K562 (cell line): ENCODE measurements at places on chromosomes 3 and 15. TPM values are rescaled to one million over a fixed set of nuclear protein-coding genes. Genes with fewer than 3 reads are reported as not detected.
A peak's percentile ranks its signal among the peaks of the same experiment; 100 is the strongest.

DNA sequence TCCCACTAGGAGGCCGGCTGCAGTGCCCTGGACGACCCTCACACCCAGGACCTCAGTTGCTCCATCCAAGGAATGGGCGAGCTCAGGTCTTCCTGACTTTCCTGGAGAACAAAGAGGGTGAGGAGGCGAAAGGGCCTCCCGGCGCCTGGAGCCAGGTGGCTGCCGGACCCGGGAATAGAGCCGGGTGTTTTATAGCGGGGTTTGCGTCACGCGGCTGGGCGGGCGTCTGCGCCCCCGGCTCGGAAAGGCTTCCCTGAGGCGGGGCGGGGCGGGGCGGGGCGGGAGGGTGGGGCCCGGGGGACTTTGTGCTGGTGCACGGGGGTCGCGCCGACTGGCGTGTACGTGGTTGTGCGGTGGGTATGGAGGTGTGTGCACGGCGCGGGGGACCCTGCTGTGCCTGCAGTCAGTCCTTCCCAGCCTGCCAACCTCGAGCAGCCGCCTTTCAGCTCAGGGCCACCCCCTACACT lies 4.6 kb upstream of the PRKCD start:
- no peak for DNase-seq

DNA sequence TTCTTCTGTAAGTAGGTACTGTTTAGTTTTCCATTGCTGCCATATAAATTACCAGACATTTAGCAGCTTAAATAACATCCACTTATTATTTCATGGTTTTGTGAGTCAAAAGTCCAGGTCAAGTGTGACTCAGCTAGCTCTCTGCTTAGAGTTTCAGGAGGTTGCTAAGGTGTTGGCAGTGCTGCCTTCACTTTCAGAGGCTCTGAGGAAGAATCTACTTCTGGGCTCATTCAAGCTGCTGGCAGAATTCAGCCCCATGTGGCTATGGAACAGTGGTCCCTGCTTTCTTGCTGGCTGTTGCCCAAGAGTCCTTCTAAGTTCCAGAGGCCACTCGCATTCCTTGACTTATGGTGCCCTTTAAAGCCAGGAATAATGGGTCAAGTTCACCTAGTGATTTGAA lies 4.5 kb downstream of the CFAP44 start:
- DNase-seq = no peak

- DNase-seq = no peak
Measured at GRCh38 chr3:125645616-125646015, 50.3 kb upstream of the OSBPL11 start.

DNA sequence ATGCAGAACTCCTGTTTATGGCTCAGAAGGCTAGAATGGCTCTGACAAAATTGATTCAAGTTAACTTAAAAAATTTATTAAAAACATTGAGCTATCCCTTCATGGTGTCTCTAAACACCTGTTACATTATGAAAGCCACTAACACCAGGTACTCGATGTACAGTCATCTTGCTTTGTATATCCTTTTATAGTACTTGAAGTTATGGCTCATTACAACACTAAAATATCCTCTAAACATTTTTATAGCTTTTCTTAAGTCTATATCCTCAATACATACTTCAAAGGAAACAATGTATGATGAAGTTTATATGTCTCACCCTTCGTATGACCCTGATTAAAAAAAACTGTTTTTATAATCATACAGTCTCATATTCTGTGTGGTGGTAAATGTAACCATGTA lies 38.2 kb downstream of the SLITRK3 start:
- no peak for DNase-seq

- DNase-seq = no peak
Measured at GRCh38 chr3:172106037-172106954, 66.9 kb downstream of the FNDC3B start.

TMEM158 gene
- polyA plus RNA-seq = 18.9 and 24.6 TPM in 2 replicates

DNA sequence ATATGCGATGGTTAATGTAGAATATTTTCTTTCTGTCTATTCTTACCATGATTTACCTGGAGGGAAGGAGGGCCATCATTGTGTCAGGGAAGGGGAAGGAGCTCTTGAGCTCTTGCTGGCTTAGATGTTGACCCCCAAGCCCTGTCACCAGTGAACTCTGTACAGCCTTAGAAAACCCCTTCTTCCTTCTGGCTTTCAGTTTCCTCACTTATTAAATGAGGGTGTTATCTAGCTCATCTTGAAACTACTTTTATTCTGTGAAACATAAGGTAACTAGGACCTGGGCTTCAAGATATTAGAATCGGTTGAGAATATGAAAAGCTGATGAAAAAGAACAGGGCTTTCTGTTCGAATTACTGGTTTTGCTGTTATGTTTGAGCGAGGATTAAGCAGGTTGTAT lies 25.1 kb upstream of the UTS2B start:
- DNase-seq = no peak

- no peak for DNase-seq
Measured at GRCh38 chr15:81427176-81427575, 53.2 kb upstream of the TMC3 start.

DNA sequence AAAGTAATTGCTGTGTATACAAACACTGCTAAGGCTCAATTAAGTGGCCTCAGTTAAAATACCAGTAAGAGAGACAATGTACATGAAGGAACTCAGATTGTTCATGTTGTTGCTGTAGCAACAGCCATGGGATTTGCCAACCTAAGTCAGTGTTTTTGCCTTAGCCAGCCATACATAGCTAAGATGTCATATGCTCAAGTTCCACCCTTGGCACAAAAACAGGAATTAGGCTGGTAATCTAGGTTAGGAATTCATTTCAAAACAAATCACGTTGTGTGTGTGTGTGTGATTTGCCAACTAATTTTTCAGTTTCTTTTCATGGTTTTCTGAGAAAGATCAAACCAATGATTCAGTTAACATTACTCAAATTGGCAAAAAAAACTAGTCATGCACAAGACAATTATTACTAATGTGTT lies 143.7 kb upstream of the KCNMB2 start:
- no peak for DNase-seq

GRCh38 chr3:170644711-170645110 lies 58.8 kb upstream of the SLC7A14 start:
- no peak for DNase-seq

DNA sequence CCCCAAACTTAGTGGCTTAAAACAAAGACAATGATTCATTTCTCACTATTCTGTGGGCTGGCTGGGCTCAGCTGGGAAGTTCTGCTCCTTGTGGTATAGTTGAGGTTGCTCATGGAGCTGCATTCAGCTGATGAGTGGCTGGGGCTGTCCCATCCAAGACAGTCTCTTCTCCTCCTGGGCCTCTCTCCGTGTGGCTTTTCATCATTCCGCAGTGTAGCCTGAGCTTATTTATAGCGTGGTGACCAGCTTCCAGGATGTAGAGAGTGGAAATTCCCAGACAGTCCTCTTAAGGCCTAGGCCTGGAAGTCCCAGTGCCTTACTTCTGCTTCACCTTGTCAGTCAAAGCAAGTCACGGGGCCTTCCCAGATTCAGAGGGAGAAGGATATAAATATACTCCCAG lies 136.7 kb upstream of the DAZL start:
- no peak for DNase-seq

SEMA3B gene
- polyA plus RNA-seq = 1.7 and 2.3 TPM in 2 replicates

- DNase-seq = no peak
Measured at GRCh38 chr3:37609181-37610110, 252.2 kb upstream of the CTDSPL start.

NR2E3 gene
- not detected in 2 replicates for polyA plus RNA-seq

DNA sequence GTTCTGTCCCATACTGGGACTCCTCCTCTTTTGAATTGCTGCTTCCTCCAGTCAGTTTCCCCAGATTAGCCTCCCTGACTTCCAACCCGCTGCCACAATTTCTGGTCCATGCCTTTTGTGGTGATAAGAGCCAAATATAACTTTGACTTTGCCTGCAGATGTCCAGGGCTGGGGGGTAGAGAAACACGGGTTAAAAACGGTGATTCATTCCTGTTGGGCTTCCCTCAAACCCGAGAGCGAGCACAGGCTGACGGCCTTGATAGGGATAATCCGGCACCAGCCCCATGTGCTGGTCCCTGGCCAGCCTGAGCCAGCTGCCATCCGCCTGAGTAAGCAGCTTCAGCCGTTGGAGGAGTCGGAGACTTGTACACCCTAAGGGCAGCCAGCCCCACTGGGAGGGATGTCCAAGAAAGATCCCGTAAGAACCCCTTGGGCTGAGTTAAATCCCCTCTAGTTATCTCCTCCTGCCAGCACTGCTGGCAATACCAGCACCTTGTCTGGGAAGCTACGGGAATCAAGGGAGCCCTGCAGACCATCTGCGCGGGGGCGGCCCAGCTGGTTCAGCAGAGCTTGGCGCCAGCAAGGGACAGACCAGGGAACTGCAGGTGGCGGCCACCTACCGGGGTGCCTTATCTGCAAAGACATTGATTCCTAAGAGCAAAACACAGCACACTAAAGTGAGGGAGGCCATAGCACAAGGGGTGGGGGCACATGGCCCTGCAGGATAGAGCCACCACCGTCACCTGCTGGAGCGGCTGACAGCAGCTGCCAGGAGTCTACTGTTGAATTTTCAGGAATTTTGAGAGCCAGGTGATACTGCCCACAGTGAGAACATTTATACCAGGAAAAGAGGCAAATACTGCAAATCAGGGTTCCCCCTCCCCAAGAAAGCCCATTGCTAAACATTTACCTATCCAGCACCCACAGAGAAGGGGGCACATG lies 18.1 kb downstream of the CSPG4 start:
- DNase-seq = peak; percentile 89

GRCh38 chr3:141959589-141960554 lies 83.4 kb downstream of the ATP1B3 start:
- no peak for DNase-seq

GRCh38 chr3:168289471-168290008 lies 193.8 kb upstream of the GOLIM4 start:
- DNase-seq = no peak

SYNPR gene
- not detected in 2 replicates for polyA plus RNA-seq

CPEB1 gene
- 8.9 and 9.8 TPM in 2 replicates for polyA plus RNA-seq

KCNMB2 gene
- not detected in 2 replicates for polyA plus RNA-seq

ATP10A gene
- not detected in 2 replicates for polyA plus RNA-seq

- DNase-seq = peak; percentile 86
Measured at GRCh38 chr15:90184786-90185704, 16.1 kb upstream of the SEMA4B start.

DNA sequence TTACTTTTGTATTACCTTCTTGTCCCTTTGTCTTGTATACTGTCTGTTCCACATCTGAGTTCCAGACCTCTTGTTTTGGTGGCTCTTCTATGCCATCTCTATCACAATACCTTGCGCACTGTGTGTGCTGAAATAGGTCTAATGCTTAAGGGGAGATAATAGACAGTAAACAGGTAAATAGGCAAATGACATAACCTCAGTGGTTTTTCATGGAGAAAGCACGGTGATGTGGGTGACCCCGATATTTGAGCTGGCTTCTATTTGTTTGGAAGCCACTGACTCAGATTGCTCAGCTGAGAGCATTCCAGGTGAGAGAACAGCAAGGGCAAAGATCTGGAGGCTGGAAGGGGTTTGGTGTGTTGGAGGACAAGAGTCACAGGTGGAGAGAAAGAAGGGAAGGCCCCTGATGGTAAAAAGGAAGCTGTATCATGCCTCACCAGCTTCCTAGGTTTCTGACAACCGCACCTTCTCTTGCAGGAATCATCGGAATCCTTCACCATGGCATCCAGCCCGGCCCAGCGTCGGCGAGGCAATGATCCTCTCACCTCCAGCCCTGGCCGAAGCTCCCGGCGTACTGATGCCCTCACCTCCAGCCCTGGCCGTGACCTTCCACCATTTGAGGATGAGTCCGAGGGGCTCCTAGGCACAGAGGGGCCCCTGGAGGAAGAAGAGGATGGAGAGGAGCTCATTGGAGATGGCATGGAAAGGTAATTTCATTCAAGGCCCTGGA lies 795 bp downstream of the MCM2 start:
- DNase-seq = no peak

DNA sequence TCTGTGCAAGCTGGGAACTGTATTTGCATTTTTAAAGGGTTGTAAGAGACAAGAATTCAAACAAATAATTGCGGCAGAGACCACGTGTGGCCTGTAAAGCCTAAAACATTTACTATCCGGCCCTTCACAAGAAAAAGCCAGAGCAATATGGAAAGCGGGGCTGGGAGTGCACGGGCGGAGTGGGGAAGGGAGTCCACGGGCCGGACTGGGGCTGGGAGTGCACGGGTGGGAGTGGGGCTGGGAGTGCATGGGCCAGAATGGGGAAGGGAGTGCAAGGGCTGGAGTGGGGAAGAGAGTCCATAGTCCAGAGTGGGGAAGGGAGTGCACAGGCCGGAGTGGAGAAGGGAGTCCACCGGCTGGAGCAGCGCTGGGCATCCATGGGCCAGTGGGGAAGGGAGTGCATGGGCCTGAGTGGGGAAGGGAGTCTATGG lies 41.2 kb downstream of the KLF15 start:
- DNase-seq = no peak

GRCh38 chr3:167913219-167913835 lies 177.8 kb downstream of the SERPINI1 start:
- no peak for DNase-seq

BCL2A1 gene
- 0.11 and 0.66 TPM in 2 replicates for polyA plus RNA-seq

GRCh38 chr3:140292684-140293083 lies 357.7 kb downstream of the CLSTN2 start:
- DNase-seq = no peak

- DNase-seq = no peak
Measured at GRCh38 chr3:63192248-63192647, 85.9 kb upstream of the SYNPR start.

ALDH1A2 gene
- polyA plus RNA-seq = 347 and 404 TPM in 2 replicates

DNA sequence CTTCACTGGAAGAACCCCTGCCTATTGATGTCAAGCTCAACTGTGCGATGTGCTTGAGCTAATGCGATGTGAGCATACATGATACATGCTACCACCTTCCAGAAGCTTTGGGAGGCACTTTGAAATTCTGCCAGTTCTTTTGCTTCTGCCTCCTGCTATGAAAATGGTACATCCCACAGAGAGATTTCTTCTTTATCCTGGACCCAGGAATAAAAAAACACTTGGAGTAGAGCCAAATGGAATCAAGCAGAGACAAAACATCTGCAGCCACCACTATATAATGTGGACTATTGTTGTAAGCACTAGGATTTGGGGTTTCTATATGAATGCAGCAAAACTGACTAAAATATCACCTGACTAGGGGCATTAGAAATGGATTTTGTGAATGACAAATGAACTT lies 119.9 kb upstream of the GAP43 start:
- DNase-seq = no peak

KBTBD13 gene
- polyA plus RNA-seq = 0.12 and 0.22 TPM in 2 replicates

DNA sequence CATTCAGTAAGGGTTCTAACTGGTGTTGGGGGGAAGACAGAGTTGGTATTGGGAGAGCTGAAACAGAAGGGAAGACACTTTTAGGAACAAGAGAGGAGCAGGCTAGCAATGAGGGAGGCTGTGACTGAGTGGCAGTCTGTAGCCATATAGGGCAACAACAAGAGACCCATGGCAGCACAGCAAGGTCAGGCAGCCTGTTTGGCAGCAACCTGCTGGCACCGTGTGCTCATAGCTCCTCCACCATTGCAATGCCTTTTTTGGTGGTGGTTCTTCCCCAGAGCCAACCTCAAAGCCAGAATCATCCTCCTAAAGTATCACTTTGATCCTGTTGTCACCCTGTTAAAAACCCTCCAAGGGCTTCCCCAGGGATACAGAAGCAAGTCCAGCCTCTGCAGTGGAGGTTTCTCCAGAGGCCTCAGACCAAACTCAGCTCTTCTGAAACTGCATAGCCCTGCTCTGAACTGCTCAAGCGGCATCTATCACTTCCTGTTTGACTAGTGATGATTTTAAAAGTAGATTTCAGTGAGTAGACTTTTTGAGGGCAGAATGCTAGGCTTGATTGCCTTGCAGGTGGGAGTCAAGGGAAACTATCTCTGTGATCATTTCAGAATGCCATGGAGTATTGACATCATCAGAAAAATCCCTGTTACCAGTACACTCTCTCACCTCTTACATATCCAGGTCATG lies 176.9 kb downstream of the STAC start:
- no peak for DNase-seq

GRCh38 chr3:28252001-28252431 lies 10.6 kb downstream of the CMC1 start:
- no peak for DNase-seq

- DNase-seq = no peak
Measured at GRCh38 chr3:124258057-124258500, 266.2 kb upstream of the ROPN1 start.
